ENCODE measurements at places on chromosomes 6 and 20.

- DNase-seq, result no peak
Measured at GRCh38 chr20:2741881-2742280, 49.3 kb downstream of the EBF4 start.

- DNase-seq, result no peak
Measured at GRCh38 chr20:3172126-3172932, 1.0 kb downstream of the LZTS3 start.

DNA sequence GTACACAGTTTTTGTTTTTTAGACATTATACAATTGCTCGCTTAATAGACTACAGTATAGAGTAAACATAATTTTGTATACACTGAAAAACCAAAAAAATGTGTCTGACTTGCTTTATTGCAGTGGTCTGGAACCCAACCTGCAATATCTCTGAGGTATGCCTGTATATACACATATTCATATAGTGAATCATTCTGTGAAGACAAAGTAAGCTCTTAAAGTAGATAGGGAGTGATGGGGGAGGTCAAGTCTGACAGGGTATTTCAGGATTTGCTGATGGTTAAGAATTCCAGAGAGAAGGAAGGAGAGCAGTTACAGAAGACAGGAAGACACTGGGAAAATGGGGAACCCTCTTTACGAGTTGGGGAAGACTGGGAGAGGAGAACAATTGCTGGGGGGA, 417.9 kb downstream of the CD109 start:
- no peak for DNase-seq

GRCh38 chr20:44006126-44006525, 91.5 kb downstream of the TOX2 start:
- DNase-seq, result no peak

DNA sequence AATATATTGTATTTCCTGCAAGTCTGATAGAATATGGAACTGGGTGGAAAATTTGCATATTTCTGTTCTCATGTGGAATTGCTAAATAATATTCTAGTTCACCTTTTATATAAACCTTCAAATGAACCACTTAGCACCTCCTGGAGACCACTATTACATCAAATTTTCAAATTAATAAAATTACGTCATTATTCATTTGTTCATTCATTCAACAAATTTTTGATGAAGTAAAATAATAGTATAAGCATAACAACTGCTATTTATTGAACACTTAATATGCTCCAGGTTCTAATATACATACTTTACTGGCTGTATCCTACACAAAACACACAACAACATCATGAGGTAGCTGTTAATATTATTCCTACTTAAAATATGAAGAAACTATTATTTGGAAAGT, 215.1 kb downstream of the KCNQ5 start:
- no peak for DNase-seq
